Left colon (tissue), 2 donors: ENCODE measurements at places on chromosomes 7 and 10. TPM values are rescaled to one million over a fixed set of nuclear protein-coding genes. Genes with fewer than 3 reads are reported as not detected.

FKBP6 gene
- not detected for total RNA-seq

CAMK1D gene
- total RNA-seq, result 42.5 TPM

CACUL1 gene
- total RNA-seq, result 42.1 TPM

IL2RA gene
- total RNA-seq, result 1.8 TPM

RBM48 gene
- 7.9 TPM for total RNA-seq

TMEM270 gene
- total RNA-seq, result not detected

SEMA3C gene
- 64.6 TPM for total RNA-seq

ZNF467 gene
- total RNA-seq, result 6.0 TPM

GSTO2 gene
- total RNA-seq, result 13.7 TPM

ALOX5 gene
- total RNA-seq, result 8.3 TPM

SPDYE1 gene
- total RNA-seq, result not detected

MRLN gene
- not detected for total RNA-seq

MUC3A gene
- total RNA-seq, result 185 TPM

RADIL gene
- total RNA-seq, result 1.4 TPM

NAT16 gene
- not detected for total RNA-seq

CAV2 gene
- 16.1 TPM for total RNA-seq

TFEC gene
- 2.9 TPM for total RNA-seq

NANOS1 gene
- total RNA-seq, result 1.1 TPM

AGR3 gene
- total RNA-seq, result 123 TPM

PTPRZ1 gene
- total RNA-seq, result 1.1 TPM

FFAR4 gene
- total RNA-seq, result 36.9 TPM

AMPH gene
- 0.58 TPM for total RNA-seq

NEUROD6 gene
- not detected for total RNA-seq

FRAT1 gene
- total RNA-seq, result 6.9 TPM

NUDT5 gene
- total RNA-seq, result 33.9 TPM

UTF1 gene
- not detected for total RNA-seq

ITIH2 gene
- not detected for total RNA-seq

LIPF gene
- not detected for total RNA-seq

PRKCQ gene
- 0.89 TPM for total RNA-seq

NUTM2A gene
- 1.6 TPM for total RNA-seq

MOSPD3 gene
- 18.6 TPM for total RNA-seq

NET1 gene
- 307 TPM for total RNA-seq

ERVW-1 gene
- not detected for total RNA-seq

EPHA1 gene
- 18.2 TPM for total RNA-seq

FZD8 gene
- 13.9 TPM for total RNA-seq

CYP3A7 gene
- total RNA-seq, result 0.34 TPM

C10orf71 gene
- not detected for total RNA-seq

PLXDC2 gene
- total RNA-seq, result 37.3 TPM

ASZ1 gene
- not detected for total RNA-seq

WDFY4 gene
- total RNA-seq, result 1.5 TPM

CLDN3 gene
- total RNA-seq, result 566 TPM

NFE2L3 gene
- 13.4 TPM for total RNA-seq

PHYHIPL gene
- 0.27 TPM for total RNA-seq

DPYSL4 gene
- not detected for total RNA-seq

TBX20 gene
- 0.47 TPM for total RNA-seq

SH2D4B gene
- not detected for total RNA-seq

ITPRID1 gene
- total RNA-seq, result 1.2 TPM

PNLIPRP3 gene
- 0.14 TPM for total RNA-seq

HOGA1 gene
- 0.15 TPM for total RNA-seq

GPR85 gene
- total RNA-seq, result not detected

TAC1 gene
- total RNA-seq, result 1.7 TPM

ETV1 gene
- 4.6 TPM for total RNA-seq

VGF gene
- total RNA-seq, result 0.73 TPM

MMD2 gene
- total RNA-seq, result not detected

IKZF1 gene
- total RNA-seq, result 5.6 TPM

SPOCK2 gene
- 4.5 TPM for total RNA-seq
